ENCODE measurements at places on chromosomes 1 and 21.

- no peak for DNase-seq
These were observed 17.1 kb downstream of the TEX35 start for GRCh38 chr1:178530037-178530402.

DNA sequence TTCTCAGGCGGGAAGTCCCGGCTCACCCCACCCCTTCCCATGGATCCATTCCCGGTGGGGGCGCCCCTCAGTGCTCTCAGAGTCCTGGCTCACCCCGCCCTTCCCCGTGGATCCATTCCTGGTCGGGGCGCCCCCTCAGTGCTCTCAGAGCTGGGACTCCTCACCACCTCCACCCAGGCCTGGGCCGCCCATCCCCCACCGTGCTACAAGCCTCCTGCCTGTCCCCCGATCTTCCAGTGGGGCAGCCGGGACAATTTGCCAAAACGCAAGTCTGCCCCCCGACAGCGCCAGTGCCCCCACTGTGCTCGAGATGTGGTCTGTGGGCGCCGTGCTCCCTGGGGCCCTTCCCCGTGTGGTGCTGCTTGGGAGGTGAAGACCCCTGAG, 23.2 kb upstream of the PLCH2 start:
- no peak for DNase-seq

- no peak for DNase-seq
These were observed 36.5 kb downstream of the YY1AP1 start for GRCh38 chr1:155651861-155652661.

DNA sequence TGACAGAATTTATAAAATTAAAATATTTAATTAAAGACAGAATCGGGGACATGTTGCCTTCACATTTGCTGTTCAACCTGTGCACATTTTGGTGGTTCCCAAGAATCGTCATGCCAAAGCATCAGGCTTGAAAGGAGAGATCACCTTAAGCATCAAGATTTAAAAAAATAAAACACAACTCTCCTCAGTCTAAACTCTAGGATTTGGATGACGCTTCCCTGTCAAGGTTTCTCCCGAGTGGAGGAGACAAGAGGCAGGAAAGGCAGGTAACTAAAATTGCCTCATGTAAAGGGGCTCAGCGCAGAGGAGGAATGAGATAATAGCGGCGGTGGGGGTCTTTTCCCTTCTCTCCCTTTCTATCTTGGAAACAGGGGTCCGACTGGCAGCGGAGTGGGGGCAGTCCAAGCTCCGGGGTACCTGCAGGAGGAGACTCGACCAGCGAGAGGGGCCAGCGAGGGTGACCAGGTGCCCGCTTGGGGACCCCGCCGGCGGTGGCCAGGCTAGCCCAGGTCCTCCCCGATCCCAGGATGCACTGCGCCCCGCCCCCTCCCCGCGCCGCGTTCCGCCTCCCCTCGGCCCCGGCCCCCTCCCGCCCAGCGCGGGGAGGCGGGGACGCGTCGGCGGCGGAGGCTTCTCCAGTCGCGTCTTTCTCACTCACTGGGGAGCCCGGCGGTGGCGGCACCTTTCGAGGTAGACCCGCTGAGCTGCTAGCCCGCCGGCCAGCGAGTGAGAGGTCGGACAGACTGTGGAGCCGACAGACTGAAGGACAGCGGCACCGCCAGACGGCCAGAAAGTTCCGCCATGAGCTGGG, at the start of gene FNBP1L:
TSS of gene FNBP1L (plus strand) at position 638 of the 811 bp plus-strand sequence. CDS start at position 802, 164 bp downstream.
- peak; percentile 89 for DNase-seq

DNA sequence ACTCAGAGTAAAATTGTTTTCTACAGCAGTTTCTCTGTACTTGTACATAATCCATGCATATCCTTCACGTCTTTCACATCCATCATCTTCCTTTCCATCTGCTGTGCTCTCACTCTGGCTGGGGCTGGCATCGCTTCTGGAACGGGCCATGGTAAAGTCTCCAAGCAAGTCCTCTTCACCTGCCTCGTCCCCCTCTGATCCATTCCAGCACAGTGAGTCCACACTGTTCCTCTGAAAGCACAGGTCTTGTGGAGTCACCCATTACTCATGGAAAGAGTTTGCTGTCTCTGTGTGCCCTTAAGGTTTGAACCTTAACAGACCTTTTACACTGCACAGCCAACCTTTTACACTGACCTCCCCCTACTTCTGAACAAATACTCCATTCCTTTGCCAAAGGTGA, 313.6 kb downstream of the ASTN1 start:
- no peak for DNase-seq

DNA sequence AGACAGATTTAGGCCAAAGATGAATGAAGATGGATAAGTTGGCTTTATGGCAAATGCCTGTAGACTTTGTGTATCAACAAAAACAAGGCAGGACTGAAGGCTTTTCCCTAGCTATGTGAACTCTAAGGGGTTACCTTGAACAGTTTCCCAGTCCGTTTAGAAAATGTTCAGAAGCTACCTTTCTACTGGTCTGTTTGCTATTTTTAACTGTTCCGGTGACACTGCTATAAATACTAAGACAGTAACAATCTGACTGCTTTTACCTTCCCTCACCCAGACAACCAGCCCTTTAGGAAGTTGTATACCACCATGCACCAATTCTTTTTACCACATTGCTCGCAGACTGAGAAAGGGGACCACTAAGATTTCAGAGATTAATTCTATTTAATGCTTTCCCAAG, 102.2 kb downstream of the PHTF1 start:
- DNase-seq = no peak

GRCh38 chr1:51842261-51842660, 36.3 kb downstream of the NRDC start:
- no peak for DNase-seq

DNA sequence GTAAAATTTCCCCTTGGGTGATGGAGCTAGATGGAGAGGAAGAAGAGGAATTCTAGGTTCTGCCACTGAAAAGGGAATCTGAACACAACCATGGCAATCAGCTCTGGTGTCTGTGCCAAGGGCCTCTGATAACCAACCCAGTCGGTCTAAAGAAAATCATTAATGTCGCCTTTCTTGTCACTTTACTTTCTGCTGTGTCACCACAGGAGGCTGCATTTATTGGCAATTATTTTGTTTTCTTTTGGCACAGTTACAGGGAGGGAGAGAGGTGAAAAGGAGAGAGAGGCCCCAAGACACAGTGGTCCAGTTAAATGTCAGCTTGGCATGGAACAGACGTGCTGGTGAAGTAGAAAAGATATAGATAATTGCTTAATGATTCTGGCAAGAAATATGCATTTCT, 287.0 kb downstream of the ASTN1 start:
- DNase-seq = no peak

DNA sequence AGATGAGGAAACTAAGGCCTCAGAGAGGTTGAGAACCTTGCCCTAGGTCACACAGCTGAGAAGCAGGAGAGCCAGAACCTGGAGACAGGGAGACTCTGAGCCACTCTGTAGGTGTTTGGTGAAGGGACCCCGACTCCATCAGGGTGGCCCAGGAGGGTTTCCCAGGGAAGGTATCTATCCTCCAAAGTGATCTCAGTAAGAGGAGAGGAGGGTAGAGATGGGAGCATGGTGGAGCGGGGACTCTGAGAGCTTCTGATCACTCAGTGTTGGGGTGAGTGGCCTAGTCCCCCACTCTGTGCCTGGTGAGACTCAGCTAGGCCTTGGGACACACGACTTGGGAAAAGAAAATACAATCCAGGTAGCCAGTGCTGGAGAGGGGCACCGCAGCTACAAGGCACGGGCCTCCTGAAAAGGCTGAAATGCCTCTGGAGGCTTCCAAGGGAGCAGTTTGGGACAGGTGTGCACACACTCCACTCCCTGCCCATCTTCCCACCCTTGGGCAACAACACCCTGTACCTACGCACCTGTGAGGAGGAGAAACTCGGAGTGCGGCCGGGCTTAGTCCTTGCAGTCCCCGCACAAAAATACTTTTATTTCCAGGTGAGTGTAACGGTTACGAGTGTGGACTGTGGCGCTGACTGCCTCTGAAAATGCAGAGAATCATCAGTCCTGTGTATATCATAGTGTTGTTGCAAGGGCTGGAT, 80.8 kb downstream of the CAMK2N1 start:
- no peak for DNase-seq

DNA sequence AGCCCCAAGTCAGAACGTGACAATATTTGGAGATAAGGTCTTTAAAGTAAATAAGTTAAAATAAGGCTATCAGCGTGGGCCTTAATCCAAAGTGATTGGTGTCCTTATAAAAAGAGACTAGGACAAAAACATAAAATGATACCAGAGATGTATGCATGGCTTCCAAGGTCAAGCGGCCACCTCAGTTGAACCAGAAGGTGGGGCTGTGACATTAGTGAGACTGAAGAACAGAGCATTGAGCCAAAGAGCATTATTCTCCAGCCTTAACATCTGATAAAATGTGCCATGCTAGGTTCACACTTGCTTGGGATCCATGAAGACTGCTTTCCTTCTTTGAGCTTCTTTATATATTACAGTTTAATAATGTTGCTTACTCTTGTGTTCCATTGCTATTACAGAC, 554.6 kb downstream of the PLA2G4A start:
- DNase-seq = peak; percentile 60

GRCh38 chr1:30520476-30520875, 202.9 kb downstream of the MATN1 start:
- no peak for DNase-seq

DNA sequence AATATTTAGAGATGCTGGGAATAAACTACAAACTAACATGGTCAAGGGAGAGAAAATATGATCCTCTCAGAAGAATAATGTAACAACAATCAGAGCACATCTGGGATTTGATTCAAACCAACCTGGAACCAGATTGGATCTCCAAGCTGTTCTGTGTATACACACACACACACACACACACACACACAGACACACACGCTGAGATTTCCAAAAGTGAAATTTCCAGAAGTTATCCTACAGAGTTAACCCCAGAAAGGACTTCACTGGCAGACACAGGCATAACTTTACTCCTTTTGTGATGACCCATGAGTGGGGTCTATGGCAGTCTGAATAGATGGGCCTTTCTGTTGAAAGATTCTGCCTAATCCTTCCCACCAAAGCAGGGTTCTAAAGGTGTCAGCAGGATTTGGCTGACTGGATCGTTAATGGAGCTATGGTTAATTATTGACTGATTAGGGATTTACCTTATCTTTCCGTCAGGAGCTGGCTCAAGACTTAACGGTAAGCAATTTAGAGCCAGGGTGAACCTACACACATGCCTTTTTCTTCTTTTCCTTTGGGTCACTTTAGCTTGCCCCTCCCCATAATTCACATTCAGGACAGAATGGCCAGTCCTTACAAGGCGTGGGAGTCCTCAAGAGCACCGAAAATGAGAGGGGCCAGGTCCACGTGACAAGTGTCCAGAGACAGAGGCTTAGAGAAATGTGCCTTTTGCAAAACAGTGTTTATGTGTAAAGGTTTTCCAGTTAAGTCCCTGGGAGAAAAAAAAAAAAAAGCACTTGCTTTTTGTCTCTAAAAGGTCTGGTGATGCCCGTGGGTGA, 10.9 kb upstream of the PROX1 start:
- no peak for DNase-seq

GRCh38 chr1:88608139-88608943, 75.7 kb upstream of the PKN2 start:
- DNase-seq = peak; percentile 77

DNA sequence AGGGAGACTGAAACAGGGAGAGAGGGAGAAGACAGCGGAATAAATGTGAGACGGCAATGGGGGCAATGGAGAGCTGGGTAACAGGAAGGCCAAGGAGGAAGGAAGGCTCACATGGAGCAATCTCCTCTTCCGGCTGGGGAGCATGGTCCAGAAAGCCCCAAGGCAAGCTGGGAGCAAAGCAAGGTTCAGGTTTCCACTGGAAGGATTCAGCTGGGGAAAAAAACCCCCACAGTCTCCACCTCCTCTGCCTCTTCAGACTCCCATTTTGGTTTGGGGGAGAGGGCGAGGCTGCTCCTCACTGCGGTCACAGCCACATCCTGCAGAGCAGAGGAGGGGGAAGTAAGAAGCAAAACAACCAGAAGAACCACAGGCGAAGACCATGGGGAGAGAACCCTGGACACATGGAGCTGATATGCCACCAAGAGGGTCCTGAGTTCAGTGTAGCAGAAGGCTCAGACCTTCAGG, 650 bp downstream of the TNFAIP8L2 start:
- peak; percentile 91 for DNase-seq

GRCh38 chr1:84387480-84388163, 10.7 kb upstream of the DNASE2B start:
- DNase-seq = peak; percentile 55

DNA sequence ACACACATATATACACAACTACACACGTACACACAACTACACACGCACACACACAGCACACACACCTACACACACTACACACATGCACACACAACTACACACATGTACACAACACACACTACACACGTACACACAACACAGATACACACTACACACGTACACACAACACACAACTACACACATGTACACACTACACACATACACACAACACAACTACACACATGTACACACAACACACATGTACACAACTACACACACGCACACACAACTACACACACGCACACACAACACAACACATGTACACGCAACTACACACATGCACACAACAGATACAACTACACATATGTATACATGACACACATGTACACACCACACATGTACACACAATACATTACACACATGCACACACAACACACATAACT, 318.1 kb downstream of the CAMTA1 start:
- no peak for DNase-seq

GRCh38 chr1:226549937-226550671, 1.5 kb downstream of the STUM start:
- DNase-seq = no peak

GRCh38 chr1:63269571-63269970, 52.8 kb upstream of the FOXD3 start:
- no peak for DNase-seq

DNA sequence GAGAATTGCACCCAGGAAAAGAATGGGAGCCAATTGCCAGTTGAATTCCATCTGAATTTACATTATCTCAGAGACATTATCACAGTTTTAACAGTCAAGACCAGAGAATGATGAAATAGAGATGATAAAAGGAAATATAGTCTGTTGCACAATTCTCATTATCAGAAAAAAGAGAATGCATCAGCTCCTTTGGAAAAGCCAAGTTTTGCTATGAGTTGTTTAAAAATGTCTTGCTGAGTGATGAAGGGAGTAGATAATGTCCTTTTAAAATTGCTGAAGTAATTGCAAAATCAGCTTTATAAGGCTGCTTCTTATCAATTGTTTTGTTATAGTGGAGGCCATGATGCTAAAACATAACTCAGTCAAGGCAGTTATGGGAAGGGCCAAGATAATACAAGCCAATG, 37.9 kb upstream of the EEIG2 start:
- peak; percentile 78 for DNase-seq

GRCh38 chr1:169650551-169650950, 20.6 kb upstream of the SELP start:
- DNase-seq = no peak

- DNase-seq = peak; percentile 34
These were observed 5.3 kb downstream of the VANGL1 start for GRCh38 chr1:115647047-115647446.

- no peak for DNase-seq
These were observed 35.2 kb downstream of the PTPRC start for GRCh38 chr1:198674009-198674408.

GRCh38 chr1:159933347-159933746, 8.0 kb upstream of the TAGLN2 start:
- no peak for DNase-seq

DNA sequence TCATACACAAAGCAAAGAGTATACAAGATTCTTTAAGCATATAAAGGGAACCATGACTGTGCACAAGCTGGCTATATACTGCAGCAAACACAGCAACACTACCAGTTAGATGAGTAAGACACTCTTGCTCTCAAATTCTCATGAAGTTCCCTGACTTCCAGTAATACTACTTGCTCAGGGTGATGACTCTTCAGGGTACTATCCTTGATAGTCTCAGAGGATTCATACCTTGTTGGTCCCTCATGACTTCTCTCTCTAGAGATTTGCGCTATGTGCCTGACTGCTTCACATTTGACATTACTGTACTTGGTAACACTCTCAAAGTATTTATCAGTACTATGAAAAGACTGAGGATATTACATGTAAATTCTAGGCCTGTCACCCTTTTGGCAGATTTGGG, 159.8 kb upstream of the ZRANB2 start:
- no peak for DNase-seq
